ENCODE measurements at places on chromosomes 11 and 22. TPM values are rescaled to one million over a fixed set of nuclear protein-coding genes. Genes with fewer than 3 reads are reported as not detected.

The MRGPRX3 gene
- not detected for total RNA-seq

The GLYAT gene
- total RNA-seq = not detected

The NXPE1 gene
- not detected for total RNA-seq

The MRGPRE gene
- total RNA-seq = 0.09 TPM

The TEX12 gene
- not detected for total RNA-seq

The KRTAP5-8 gene
- not detected for total RNA-seq

The JHY gene
- total RNA-seq = 2.9 TPM

The CDC42EP2 gene
- 19.2 TPM for total RNA-seq

The CDKN1C gene
- total RNA-seq = 10.0 TPM

The TRIM3 gene
- total RNA-seq = 19.7 TPM

The MUC5AC gene
- total RNA-seq = 0.95 TPM

The BTBD10 gene
- 41.4 TPM for total RNA-seq
